CD8-positive, alpha-beta T cell (primary cell): ENCODE measurements at places on chromosomes 7 and 10. TPM values are rescaled to one million over a fixed set of nuclear protein-coding genes. Genes with fewer than 3 reads are reported as not detected.

GRCh38 chr7:25594122-25594521, 365.8 kb upstream of the NPVF start:
- DNase-seq = no peak

GRCh38 chr7:150412518-150413488, 33.7 kb downstream of the ZNF775 start:
- no peak for DNase-seq

GRCh38 chr10:95260909-95261552, 29.8 kb downstream of the PDLIM1 start:
- DNase-seq = no peak

Gene SOSTDC1
- total RNA-seq = not detected

Gene SFTPA2
- not detected for total RNA-seq

Gene ADCY1
- not detected for total RNA-seq

- no peak for DNase-seq
Measured at GRCh38 chr10:133039107-133039802, 48.5 kb upstream of the ADGRA1 start.

Gene CUZD1
- 0.43 TPM for total RNA-seq

Gene TBC1D12
- total RNA-seq = not detected

DNA sequence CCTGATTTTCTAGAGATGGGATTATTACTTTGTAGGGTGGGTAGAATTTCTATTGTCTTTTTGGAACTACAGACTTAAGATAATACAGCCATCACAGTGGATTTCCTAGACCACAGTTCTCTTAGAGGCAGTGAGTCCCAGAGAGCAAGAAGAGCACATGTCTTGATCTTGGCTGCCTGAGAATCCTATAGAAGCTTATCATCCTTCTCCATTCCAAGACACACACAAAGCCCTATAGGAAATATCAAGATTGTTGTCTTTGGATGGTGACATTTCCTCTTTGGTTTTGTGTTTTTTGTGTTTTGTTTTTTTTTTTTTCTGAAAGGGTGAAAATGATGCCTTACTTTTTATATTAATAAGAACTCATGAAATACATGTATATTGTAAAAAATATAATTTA, 143.1 kb downstream of the AHR start:
- DNase-seq = no peak

Gene TCTN3
- total RNA-seq = 15.6 TPM

DNA sequence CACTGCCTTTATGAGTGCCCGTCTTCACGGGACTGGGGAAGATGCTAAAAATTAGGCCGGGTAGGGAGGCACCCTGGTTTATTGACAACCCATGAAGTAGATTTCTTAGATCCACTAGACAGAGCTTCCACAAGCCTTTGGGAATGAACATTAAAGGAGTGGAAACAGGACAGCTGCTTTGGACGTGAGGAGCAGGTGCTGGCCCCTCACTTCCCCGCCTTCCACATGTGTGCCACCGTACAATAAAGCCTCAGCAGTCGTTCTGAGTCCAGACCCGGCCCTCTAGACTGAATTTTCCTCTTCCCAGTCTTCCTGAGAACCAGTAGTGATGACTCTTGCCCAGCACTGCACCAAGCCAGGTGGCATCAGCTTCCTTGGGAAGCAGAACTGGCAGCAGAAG, 282.4 kb downstream of the CELF2 start:
- no peak for DNase-seq

Gene LIPK
- not detected for total RNA-seq
